ENCODE measurements at places on chromosomes 3 and 15.

DNA sequence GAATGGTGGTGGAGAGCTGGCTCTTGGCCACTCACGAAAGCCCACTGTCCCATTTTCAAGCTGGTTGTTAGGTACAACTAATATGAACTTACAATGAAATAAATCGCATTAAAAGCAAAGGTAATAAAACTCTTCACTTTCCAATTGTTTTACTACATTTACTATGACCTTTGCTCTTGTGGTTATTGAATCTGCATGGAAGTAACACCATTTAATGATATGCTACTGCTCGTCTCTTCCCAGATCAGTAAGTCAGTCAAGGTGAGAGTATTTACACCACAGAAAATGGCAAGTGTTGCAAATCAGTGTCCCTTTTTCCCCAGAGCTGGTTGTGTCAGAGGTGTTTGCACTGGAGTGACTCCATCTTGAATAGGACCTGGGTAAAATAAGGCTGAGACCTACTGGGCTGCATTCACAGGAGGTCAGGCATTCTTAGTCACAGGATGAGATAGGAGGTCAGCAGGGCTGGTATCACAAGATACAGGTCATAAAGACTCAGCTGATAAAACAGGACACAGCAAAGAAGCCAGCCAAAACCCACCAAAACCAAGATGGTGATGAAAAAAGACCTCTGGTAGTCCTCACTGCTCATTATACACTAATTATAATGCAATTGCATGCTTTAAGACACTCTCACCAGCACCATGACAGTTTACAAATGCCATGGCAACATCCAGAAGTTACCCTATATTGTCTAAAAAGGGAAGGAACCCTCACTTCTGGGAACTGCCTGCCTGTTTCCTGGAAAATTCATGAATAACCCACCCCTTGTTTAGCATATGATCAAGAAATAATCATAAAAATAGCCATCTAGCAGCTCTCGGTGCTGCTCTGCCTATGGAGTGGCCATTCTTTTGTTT, 57.6 kb downstream of the FRMD4B start:
- DNase-seq, result no peak

DNA sequence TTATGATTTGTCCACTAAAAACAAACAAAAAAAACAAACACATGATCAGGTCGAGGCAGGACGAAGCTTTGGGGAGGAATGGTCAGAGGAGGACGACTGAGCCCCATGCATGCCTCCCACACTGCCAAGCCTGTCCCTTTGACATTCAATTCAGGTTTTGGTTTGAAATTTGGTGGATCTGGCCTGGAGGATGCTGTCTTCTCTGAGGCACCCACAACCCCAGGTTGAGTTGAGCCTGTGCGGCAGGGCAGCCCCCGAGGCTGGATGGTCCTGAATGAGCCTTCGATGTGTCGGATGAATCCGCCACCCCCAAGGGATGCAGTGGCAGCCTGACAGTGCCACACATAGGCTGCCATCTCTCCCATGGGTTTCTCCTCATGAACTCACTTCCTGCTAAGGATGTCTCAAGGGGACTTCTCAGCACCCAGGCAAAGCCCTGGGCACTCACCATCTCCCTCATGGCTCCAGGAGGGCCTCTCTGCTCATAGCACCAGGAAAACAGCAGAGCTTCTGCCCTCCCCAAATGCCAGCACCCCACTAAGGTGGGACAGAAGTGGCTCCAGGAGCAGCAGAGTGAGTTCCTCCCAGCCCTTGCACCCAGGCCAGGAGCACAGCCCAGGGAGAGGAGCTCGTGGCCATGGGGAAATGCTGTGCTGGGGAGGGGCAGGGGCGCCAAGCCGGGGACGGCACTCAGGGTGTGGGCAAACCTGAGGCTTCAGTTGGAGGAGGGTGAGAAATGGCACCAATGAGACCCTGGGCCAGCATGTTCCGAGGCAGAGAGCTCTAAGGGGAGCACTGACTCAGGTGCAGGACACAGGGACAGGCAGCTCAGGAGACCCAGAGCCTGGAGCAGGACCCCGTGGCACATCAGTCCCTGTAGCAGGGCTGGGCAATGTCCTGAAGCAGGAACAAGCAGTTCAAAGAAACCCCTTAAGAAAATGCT, 18.5 kb downstream of the PRR23E start:
- DNase-seq, result no peak

- no peak for DNase-seq
Measured at GRCh38 chr3:134543113-134543512, 57.3 kb downstream of the CEP63 start.

GRCh38 chr15:49415149-49415548, 7.9 kb upstream of the FGF7 start:
- DNase-seq, result no peak

GRCh38 chr3:46405301-46406019, 1.4 kb downstream of the CCR5AS start:
- no peak for DNase-seq

GRCh38 chr3:143644370-143645089, 203.7 kb downstream of the SLC9A9 start:
- peak; percentile 69 for DNase-seq

GRCh38 chr15:43518197-43518761, 871 bp downstream of the MAP1A start:
- DNase-seq, result peak; percentile 69

GRCh38 chr3:25820816-25821486, 31.1 kb downstream of the OXSM start:
- no peak for DNase-seq

GRCh38 chr3:114456742-114457141, 162.9 kb downstream of the TIGIT start:
- no peak for DNase-seq

- no peak for DNase-seq
Measured at GRCh38 chr3:112132975-112133448, at the start of gene GCSAM. Gene GCSAM (minus strand): TSS chr3:112133248. CDS start chr3:112133120, 128 bp downstream.

- DNase-seq, result peak; percentile 32
Measured at GRCh38 chr15:63277893-63278456, 570 bp downstream of the APH1B start.

GRCh38 chr3:73759297-73759711, 134.6 kb upstream of the PDZRN3 start:
- DNase-seq, result no peak

DNA sequence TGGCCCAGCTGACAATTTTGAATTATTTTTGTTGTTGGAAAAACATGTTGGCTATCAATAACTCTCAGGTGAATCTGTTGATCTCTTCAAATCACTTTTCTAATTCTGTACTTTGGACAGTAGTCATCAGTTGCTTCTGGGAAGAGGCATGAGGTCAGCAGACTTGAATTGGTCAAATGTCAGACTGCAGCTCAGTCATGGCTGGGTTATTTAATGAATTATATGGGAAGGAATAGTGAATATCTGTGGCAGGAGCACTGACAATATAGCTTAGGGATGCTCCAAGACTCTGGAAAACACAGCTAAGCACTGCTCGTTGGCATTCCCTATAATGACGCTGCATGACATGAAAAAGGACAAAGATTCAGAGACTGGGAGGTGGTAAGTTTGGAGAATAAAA, 98.8 kb upstream of the GAP43 start:
- DNase-seq, result no peak

GRCh38 chr15:88006146-88006545, 250.4 kb downstream of the NTRK3 start:
- DNase-seq, result no peak

- DNase-seq, result no peak
Measured at GRCh38 chr15:60389261-60390077, 8.3 kb downstream of the ANXA2 start.

DNA sequence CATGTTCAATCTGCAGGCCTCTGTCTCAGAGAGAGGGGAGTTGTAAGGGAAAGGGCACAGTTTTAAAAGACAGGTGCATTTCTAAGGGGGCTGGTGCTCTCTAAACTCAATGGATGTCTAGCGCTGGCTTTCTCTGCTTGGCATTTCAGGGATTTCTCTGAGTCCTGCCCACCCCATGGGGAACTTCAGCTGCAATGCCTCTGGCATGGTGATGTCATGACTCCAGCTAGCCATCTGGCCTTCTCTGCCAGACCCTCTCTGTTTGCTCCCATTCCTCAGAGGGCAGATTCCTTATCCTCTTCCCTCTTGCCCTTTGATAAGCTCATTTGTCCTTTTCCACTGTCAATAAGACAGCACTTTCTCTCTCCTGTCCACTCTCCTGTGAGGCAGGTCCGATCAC, 40.8 kb downstream of the RPLP1 start:
- no peak for DNase-seq

DNA sequence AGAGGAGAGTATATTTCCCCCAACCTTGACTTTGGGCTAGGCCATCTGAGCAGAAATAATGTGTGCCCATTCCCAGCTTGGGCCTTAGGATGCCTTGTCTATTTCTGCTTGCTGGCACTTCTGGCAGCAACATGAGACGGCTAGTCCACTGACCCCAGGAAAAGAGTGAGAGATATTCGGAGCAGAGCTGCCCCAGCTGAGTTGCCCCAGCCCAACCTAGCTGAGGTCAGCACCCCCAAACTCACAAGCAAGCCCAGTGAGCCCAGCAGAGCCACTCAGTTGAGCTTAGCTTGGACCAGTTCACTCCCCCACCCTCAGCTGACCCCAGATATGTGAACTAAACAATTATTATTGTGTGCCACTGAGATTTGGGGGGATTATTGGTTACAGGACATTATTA, 20.2 kb downstream of the ITGA11 start:
- DNase-seq, result no peak
